Chondrocyte (in vitro differentiated cells): ENCODE measurements at places on chromosomes 7 and 10. TPM values are rescaled to one million over a fixed set of nuclear protein-coding genes. Genes with fewer than 3 reads are reported as not detected.

HOXA2 gene
- total RNA-seq, result 8.3 to 10.2 TPM in 2 of 3 replicates, not detected in the other

DNA sequence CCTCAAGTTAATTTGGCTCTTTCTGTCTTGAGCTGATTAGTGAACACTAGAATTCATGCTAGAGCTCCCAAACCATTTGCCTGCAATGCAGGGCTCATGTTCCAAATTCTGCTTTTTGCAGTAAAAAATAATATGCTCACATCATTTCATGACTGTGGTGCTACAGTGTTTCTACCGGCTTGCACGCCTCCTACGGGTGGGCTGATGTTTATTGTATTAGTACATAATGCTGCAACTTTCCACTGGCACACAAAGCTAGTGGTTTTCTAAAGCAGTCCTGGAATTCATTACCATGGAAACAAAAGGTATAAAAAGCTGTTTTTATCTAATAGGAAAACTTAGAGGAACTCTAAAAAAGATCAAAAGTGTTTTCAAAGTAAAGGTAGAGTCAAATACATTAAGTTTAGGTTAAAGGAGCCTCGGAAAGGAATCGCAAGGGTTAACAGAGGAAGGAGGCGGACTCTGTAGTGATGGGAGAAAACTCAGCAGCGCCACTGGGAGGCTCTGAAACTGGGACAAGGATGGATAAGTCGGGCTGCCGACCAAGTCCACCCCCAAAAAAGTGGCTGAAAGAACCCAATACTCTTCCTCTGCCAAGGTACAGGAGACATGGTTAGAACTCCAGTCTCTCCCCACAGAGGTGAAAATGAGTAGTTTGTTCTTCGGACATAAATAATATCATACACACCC, 25.9 kb downstream of the GRM8 start:
- no peak overlapping the region for H3K4me3 ChIP-seq
- no peaks in the 10 kb centered on the region for H3K36me3 ChIP-seq
- no peak overlapping the region for H3K27ac ChIP-seq
- no peaks in the 10 kb centered on the region for H3K4me1 ChIP-seq
- H3K27me3 ChIP-seq, result peaks cover 35% of the 10 kb centered on the region
- no peak for DNase-seq

SEM1 gene
- 33.3 to 58.8 TPM (median 35.9 TPM) in 3 replicates for total RNA-seq

DNA sequence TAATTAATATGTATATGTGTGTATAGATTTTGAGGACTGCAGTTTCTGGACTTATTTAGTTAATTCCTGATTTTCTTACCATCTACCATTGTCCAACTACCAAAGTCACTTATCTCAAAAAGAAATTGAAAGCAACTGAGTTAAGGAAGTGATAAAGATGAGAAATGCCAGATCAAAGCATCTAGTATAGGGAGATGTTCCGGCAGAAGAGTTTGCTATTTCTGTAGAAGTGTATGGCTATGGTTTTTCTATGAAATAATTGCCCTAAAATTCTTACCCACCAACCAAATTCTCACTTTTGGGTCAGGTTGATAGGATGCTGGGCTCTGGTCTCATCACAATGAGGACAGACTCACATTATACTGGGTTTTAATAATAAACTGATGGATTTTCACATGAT, 64.0 kb upstream of the RAB11FIP2 start:
- H3K4me3 ChIP-seq, result no peak overlapping the region
- H3K27me3 ChIP-seq, result peaks cover 1% of the 10 kb centered on the region
- DNase-seq, result no peak
- H3K36me3 ChIP-seq, result no peaks in the 10 kb centered on the region
- H3K4me1 ChIP-seq, result no peaks in the 10 kb centered on the region

GRCh38 chr10:31590023-31590800, 271.2 kb downstream of the ZEB1 start:
- H3K27me3 ChIP-seq, result no peaks in the 10 kb centered on the region
- no peak overlapping the region for H3K4me3 ChIP-seq
- no peaks in the 10 kb centered on the region for H3K4me1 ChIP-seq
- DNase-seq, result no peak
- H3K36me3 ChIP-seq, result peaks cover 11% of the 10 kb centered on the region

GAD2 gene
- not detected in 3 replicates for total RNA-seq

ANXA8 gene
- 0.27 to 0.77 TPM in 2 of 3 replicates, not detected in the other for total RNA-seq

GRCh38 chr7:2399848-2400587, 3.4 kb upstream of the CHST12 start:
- H3K27me3 ChIP-seq, result no peaks in the 10 kb centered on the region
- no peak overlapping the region for H3K4me3 ChIP-seq
- peaks cover 29% of the 10 kb centered on the region for H3K4me1 ChIP-seq
- no peaks in the 10 kb centered on the region for H3K36me3 ChIP-seq

FKBP6 gene
- not detected in 3 replicates for total RNA-seq

DNAH11 gene
- 0.02 TPM in 1 of 3 replicates, not detected in the others for total RNA-seq

KCND2 gene
- total RNA-seq, result 0.26 to 0.30 TPM in 2 of 3 replicates, not detected in the other

DNA sequence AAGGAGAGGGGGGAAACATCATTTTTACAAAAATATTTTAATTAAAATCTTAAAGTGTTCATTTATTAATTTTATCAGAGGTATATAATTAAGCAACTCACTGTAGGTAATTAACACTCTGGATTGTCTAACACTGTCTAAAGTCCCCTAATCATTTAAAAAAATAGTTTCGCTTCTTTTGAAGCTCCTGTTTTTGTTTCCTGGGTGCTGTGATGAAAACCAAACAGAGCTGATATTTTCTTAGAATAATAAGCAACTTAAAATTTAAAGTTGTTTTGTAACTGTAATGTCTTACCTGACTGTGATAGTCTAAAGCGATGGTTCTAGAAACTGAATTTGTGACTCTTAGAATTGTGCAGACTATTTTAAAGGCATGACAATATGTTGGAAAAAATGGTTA, 961.0 kb downstream of the GATA3 start:
- no peak for DNase-seq
- H3K27me3 ChIP-seq, result peaks cover 2% of the 10 kb centered on the region
- no peak overlapping the region for H3K27ac ChIP-seq
- H3K4me3 ChIP-seq, result no peak overlapping the region
- peaks cover 20% of the 10 kb centered on the region for H3K4me1 ChIP-seq

- H3K36me3 ChIP-seq, result no peaks in the 10 kb centered on the region
- DNase-seq, result no peak
- H3K4me1 ChIP-seq, result no peaks in the 10 kb centered on the region
- H3K27me3 ChIP-seq, result no peaks in the 10 kb centered on the region
- no peak overlapping the region for H3K27ac ChIP-seq
These were observed 20.5 kb upstream of the PDIA4 start for GRCh38 chr7:149048805-149049204.

CCDC172 gene
- not detected in 3 replicates for total RNA-seq

GDF2 gene
- not detected in 3 replicates for total RNA-seq

- no peaks in the 10 kb centered on the region for H3K4me1 ChIP-seq
- H3K27me3 ChIP-seq, result peaks cover 4% of the 10 kb centered on the region
- no peak overlapping the region for H3K27ac ChIP-seq
- no peak overlapping the region for H3K4me3 ChIP-seq
- DNase-seq, result no peak
These were observed 719.6 kb downstream of the CCSER2 start for GRCh38 chr10:85047979-85048378.

DNA sequence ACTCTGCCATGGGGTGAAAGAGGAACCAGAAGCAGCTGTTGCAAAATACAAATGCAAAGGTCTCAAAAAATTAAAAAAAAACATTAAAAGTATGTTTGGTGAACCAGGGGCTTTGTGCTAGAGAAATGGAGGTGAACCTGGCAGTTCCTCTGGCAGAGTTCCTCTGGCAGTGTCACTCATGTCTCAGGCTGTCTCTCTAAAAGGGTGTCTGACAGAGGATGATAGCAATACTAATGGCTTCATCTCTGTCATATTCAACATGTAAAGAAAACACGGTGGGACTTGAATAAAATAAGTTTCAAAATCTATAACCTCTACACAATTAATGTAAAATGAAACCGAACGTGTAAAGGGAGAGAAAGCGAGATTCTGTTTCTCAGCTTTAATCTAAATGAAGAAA, 375.7 kb upstream of the VWC2 start:
- H3K4me3 ChIP-seq, result no peak overlapping the region
- peaks cover 5% of the 10 kb centered on the region for H3K27me3 ChIP-seq
- H3K4me1 ChIP-seq, result no peaks in the 10 kb centered on the region
- no peak overlapping the region for H3K27ac ChIP-seq

- peaks cover 24% of the 10 kb centered on the region for H3K27me3 ChIP-seq
- no peaks in the 10 kb centered on the region for H3K36me3 ChIP-seq
These were observed 153.2 kb downstream of the CDH23 start for GRCh38 chr10:71549766-71550533.

HOXA4 gene
- 0.30 TPM in 1 of 3 replicates, not detected in the others for total RNA-seq

- peaks cover 23% of the 10 kb centered on the region for H3K27me3 ChIP-seq
- H3K4me3 ChIP-seq, result no peak overlapping the region
- no peak overlapping the region for H3K27ac ChIP-seq
- H3K4me1 ChIP-seq, result peaks cover 7% of the 10 kb centered on the region
These were observed 6.8 kb upstream of the NOM1 start for GRCh38 chr7:156942708-156943090.

- peaks cover 65% of the 10 kb centered on the region for H3K4me1 ChIP-seq
- H3K4me3 ChIP-seq, result no peak overlapping the region
- H3K27me3 ChIP-seq, result no peaks in the 10 kb centered on the region
- DNase-seq, result no peak
- H3K36me3 ChIP-seq, result no peaks in the 10 kb centered on the region
These were observed 128.9 kb downstream of the PLXDC2 start for GRCh38 chr10:19944911-19945663.

DNA sequence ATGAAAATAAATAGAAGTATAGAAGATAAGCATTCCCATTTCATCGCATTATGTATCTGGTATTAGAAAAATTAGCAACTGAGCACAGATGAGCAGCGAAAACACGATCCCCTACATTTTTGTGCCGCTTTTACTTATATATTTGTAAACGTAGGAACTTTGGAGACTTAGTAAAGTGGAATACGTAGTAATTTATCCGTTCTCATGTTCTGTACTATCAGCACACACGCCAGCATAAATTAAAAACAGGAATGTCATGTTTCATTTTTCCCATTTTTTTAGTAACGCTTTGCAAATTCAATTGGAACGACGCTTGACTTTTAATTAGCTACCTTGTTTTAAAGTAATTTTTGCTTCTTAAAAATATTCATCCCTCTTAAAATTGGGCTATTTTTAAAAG, 2.4 kb downstream of the ZNRF2 start:
- H3K36me3 ChIP-seq, result peaks cover 3% of the 10 kb centered on the region
- no peak for DNase-seq
- no peaks in the 10 kb centered on the region for H3K27me3 ChIP-seq
- H3K4me1 ChIP-seq, result peaks cover 23% of the 10 kb centered on the region
- H3K27ac ChIP-seq, result peak overlapping the region; percentile 12

CHN2 gene
- total RNA-seq, result 0.50 to 1.7 TPM (median 0.56 TPM) in 3 replicates

GRCh38 chr10:14077430-14077829, 253.3 kb downstream of the FRMD4A start:
- no peak for DNase-seq
- H3K4me3 ChIP-seq, result no peak overlapping the region
- H3K4me1 ChIP-seq, result peaks cover 33% of the 10 kb centered on the region
- H3K36me3 ChIP-seq, result peaks cover 19% of the 10 kb centered on the region
- no peaks in the 10 kb centered on the region for H3K27me3 ChIP-seq

- H3K4me1 ChIP-seq, result peaks cover 38% of the 10 kb centered on the region
- no peaks in the 10 kb centered on the region for H3K27me3 ChIP-seq
- peak overlapping the region; percentile 94 for H3K27ac ChIP-seq
- H3K36me3 ChIP-seq, result no peaks in the 10 kb centered on the region
- H3K4me3 ChIP-seq, result no peak overlapping the region
These were observed 42.4 kb downstream of the CCNY start for GRCh38 chr10:35378541-35379210.

- no peak overlapping the region for H3K4me3 ChIP-seq
- H3K36me3 ChIP-seq, result no peaks in the 10 kb centered on the region
- no peak overlapping the region for H3K27ac ChIP-seq
- DNase-seq, result no peak
- H3K27me3 ChIP-seq, result no peaks in the 10 kb centered on the region
- no peaks in the 10 kb centered on the region for H3K4me1 ChIP-seq
These were observed 150.4 kb downstream of the SORCS3 start for GRCh38 chr10:104791471-104791870.

DNA sequence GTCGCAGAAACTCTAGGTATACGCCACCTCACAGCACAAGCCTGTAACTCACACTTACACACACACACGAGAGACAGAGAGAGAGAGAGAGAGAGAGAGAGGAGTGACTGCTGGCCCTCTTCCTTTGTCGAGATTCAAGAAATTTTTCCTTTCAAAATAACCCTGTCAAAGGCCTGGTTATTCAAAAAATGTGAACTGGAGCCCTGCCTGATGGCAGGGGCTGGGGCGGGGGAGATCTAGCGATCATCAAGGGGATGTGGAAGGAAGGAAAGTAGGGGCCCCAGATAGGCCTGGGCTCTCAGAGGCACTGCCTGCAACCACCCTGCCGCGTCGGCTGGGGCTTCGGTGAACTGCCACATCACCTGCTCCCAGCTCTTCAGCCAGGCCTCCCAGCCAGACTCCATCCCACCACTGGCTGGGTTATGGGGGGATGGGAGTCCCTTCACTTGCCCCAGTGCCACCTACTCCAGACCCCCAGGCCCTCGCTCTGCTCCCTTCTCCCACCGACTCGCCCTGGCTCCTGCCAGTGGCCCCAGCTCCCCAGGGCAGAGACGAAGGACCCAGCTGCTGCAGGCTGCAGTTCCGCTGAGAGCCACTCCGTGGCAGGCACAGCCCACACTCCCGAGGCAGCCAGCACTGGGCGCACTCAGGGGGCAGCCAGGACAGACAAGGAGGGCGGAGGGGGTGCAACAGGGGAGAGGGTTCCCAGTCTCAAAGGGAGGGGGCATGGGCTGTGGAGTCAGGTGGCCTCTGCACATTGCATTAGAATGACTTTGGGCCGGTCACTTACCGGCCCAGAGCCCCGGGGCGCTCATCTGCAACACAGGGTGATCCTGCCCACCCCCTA, 15.3 kb downstream of the KCNH2 start:
- DNase-seq, result no peak
- no peaks in the 10 kb centered on the region for H3K36me3 ChIP-seq
- peak overlapping the region; percentile 73 for H3K27ac ChIP-seq
- peaks cover 21% of the 10 kb centered on the region for H3K4me1 ChIP-seq
- peaks cover 21% of the 10 kb centered on the region for H3K27me3 ChIP-seq
- no peak overlapping the region for H3K4me3 ChIP-seq

DNA sequence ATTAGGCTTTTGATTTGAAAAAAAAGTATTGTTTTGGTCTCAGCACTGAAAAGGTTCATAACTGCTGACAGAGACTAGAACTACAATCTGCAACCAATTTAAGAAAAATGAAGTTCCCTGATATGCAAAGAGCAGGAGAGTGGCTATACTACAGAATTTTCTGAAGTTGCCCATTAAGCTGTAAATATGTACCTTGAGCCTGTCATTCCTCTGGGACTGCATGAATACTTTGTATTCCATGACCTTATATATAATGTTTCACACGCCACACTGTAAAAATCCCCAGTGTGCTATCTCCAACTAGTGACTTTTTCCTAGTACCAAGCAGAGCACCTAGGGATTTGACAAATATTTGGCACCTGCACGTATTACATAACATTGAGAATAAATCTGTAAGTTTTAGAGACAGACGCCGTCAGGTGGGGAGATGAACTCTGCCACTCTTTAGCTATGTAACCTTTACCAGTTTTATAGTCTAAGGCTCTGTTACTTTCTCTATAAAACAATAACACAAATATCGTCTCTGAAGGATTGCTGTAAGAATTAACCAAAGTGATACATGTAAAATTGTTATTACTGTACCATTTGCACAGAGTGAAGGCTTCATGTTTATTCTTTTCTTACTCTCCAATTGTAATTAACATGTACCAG, 235.4 kb downstream of the MAGI2 start:
- no peaks in the 10 kb centered on the region for H3K27me3 ChIP-seq
- H3K4me1 ChIP-seq, result no peaks in the 10 kb centered on the region
- DNase-seq, result no peak
- H3K4me3 ChIP-seq, result no peak overlapping the region
- no peaks in the 10 kb centered on the region for H3K36me3 ChIP-seq

CYP26C1 gene
- 0.10 to 0.25 TPM (median 0.15 TPM) in 3 replicates for total RNA-seq

- H3K27me3 ChIP-seq, result no peaks in the 10 kb centered on the region
- H3K36me3 ChIP-seq, result no peaks in the 10 kb centered on the region
- no peaks in the 10 kb centered on the region for H3K4me1 ChIP-seq
- DNase-seq, result no peak
- no peak overlapping the region for H3K27ac ChIP-seq
- H3K4me3 ChIP-seq, result no peak overlapping the region
These were observed 199.7 kb upstream of the AOAH start for GRCh38 chr7:36923943-36924436.
